Stimulated activated CD4-positive, alpha-beta T cell treated with anti-CD3 and anti-CD28 coated beads, Interleukin-12 subunit alpha, Interleukin-12 subunit beta, amount 100 ng/mL, for 24 hours (primary cell): ENCODE measurements at places on chromosomes 7 and 10.
A peak's percentile ranks its signal among the peaks of the same experiment; 100 is the strongest.

DNA sequence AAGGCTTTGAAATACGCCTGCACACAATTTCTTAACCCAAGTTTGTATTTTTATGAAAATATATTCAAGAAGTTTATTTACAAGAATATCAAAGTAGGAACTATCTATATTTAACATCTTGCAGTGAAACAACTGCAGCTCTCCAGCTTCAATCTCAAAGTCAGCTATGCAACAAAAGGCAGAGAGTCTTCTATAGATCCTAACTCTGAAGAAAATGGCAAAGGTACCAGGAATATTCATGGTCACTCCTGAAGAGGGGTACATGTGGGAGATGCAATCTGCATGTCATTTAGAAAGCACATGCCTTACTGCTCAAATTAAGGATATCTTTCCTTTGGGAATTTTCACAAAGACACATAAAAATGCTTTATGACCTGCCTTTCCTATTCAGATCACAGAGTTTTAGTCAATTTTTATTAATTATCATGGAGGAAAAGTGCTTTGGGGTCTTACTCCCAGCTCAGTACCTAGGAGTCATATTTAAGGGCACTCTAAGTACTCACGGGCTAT lies 1.5 kb downstream of the ANK3 start:
- DNase-seq, result no peak

DNA sequence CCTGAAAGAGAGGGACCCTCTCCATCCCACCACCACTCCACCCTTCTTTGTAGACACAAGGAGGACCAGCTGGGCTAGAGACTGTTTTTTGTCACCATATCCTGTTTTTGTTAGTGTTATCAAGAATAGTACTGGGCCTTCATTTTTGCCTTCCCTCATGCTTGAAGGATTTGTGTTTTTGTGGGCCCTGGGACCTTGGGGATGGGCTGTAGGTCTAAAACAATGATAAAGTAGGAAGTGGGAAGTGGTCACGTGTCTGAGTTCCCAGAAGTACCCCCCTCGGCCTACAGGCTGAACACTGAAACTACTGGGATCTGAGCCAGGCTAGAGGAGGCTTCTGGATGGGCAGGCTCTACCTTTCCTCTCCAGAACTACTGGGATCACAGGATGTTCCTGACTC lies 8.9 kb downstream of the AGFG2 start:
- DNase-seq, result no peak

DNA sequence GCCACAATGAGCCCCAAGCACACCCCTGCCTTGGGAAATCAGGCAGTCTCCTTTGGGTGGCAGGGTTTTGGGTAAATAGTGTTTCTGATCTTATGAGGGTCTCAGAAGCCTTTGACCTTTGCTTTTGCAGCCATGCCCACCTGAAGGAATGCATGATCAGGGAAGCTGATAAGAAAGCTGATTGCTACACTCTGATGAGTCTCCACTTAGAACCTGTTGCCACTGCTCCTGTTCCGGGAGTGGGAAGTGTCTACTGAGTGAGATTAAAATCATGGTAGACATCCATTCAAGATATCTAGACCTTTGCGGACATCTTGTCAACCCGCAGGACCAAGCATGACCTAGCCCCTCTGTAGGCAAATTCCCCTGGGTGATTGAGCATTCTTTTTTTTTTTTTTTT lies 282.6 kb downstream of the SKIDA1 start:
- no peak for DNase-seq

GRCh38 chr7:98836811-98837629 lies 32.8 kb downstream of the TMEM130 start:
- peak; percentile 28 for DNase-seq

GRCh38 chr10:133420579-133420978 lies 3.8 kb downstream of the SPRN start:
- DNase-seq, result no peak

DNA sequence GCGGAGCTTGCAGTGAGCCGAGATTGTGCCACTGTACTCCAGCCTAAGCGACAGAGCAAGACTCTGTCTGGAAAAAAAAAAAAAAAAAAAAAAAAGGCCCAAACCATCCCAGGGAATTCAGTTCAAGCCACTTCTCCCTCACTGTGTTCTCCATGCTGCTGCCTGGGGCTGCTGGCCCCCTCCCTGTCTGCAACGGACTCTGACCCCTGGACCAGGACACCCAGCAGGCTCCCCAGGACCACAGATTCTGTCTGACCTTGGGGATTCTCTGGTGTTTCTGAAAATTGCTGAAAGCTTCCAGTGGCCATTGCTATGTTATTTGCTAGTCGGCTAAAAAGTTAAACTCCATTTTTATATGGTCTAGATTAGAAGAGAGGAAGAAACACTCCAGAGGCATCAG lies 261.7 kb upstream of the C7orf33 start:
- no peak for DNase-seq

DNA sequence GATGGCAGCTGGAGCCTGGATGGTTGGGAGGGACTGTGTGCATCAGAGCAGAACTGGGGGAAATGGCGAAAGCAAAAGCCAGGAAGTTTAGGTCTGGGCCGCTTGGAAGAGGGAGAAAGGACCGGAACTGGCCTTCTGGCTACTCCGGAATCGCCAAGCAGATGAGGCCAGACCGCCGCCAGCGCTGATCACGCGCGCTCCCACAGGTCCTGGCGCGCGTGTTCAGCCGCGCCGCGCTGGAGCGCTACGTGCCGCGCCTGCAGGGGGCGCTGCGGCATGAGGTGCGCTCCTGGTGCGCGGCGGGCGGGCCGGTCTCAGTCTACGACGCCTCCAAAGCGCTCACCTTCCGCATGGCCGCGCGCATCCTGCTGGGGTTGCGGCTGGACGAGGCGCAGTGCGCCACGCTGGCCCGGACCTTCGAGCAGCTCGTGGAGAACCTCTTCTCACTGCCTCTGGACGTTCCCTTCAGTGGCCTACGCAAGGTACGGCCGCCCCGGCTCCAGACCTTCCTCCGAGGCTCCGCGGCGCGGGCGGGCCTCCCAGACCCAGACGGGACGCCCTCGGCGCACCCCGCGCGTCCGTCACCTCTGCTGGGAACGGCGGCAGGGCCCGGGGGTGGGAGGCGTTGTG lies 2.0 kb downstream of the CYP26C1 start:
- DNase-seq, result no peak

- no peak for DNase-seq
Measured at GRCh38 chr7:131897016-131897789, 340.8 kb upstream of the PODXL start.

DNA sequence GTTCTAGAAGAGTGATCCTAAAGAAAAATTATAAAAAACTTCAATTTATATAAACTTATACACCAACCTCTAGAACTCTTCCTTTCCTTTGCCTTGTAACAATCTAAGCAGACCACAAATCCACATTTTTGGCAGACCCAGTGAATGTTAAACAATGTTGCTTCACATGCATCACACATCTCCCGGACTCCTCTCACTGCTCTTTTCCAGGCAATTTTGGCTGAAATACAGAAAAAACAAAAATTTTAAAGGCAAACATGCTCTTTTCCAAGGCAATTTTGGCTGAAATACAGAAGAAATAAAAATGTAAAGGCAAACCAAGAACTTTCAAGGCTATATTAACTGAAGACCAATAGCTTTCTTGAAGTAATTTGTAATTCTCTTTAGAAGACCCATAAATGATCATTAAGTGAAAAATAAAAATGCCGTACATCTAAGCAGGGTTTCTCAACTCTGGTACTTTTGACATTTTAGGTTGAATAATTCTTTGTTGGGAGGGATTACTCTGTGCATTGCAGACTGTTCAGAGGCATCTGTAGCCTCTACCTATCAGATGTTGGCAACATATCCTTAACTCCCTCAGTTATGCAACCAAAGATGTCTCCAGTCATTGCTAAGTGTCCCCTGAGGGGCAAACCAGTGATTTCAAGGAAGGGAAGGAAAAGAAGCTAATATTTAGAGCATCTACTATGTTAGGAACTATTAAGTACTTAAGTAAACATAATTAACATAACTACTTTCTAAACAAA lies 64.4 kb downstream of the NRBF2 start:
- DNase-seq, result no peak

DNA sequence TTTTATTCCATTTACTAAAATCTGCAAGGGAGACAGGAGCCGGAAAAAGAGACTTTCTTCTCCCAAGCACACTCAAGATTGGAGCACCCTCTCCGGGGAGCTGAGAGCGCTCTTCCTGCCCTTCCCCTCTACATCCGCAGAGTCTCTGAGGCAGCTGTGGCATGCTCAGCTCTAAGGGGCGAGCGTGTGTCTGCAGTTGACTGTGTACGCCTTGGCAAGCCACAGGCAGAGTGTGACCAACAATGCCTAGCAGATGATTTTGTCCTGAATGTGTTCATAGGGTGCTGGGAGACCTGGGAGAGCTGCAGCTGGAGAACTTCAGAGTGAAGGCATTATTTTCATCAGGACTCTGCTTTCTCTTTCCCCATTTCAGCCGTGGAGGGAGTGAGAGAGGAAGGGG lies 20.7 kb downstream of the MTURN start:
- no peak for DNase-seq
